H1 (cell line): ENCODE measurements at places on chromosomes 1 and 21. TPM values are rescaled to one million over a fixed set of nuclear protein-coding genes. Genes with fewer than 3 reads are reported as not detected.

DNA sequence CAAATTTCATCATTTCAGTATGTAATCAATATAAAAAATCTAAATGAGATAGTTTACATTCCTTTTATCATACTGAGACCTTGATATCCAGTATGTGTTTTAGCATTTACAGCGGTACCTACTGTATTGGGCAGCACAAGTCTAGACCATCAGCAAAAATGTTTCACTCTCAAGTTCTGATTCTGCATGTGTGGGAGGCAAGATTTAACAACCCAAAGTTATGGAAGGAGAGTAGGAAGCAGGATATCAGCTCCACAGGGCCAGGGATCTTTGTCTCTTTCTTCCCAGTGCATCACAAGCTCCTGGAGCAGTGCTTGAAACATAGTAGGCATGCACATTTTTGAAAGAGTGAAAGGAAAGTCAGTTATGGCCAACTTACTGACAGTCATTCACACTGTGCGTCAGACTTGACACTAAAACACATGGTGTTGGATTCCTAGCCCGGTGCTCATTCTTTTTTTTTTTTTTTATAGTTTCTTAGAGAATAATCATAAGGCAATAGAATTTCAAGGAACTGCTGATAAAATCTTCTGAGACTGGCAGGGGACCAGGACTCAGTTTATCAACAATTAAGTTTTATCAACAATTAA lies 6.1 kb downstream of the TENT5C start:
- no peak for DNase-seq

- no peak for DNase-seq
Measured at GRCh38 chr1:61518670-61519400, 206.1 kb downstream of the TM2D1 start.

GRCh38 chr1:60906039-60906438 lies 176.3 kb upstream of the NFIA start:
- DNase-seq: no peak

DNA sequence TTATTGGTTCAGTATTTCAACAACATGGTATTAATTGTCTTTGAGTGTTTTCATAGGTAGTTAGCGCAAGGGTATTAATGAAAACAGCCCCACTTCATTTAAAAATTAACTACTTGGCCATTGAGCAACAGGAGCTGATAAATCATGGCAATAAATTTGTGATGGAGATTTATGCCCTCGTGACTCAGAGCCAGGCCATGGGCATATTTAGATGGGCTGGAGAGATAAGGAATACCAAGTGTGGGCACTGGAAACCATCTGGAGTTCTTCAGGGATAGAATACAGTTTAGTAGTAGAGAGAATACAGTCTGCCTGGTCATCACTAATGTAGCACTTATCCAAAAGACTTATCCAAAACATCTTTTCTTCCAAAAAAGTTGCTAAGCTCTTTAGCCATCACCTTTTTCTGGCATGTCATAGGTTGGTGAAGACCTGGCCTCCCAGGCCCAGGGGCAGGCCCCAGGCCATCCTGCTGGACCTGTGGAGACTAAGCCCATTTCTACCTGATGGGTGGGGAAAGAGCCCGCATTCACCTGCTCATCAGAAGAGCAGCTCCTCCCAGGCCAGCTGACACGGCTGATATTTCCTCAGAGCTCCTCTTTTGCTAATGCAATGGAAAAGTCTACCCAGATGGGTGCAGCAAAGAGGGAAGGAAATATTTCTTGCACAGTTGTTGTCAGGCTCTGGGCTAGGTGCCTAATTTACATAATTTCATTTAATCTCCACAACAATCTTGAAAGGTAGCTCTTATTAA lies 238.0 kb downstream of the TM2D1 start:
- DNase-seq: no peak

- no peak for DNase-seq
Measured at GRCh38 chr1:111538343-111539025, 35.1 kb upstream of the ADORA3 start.

DNA sequence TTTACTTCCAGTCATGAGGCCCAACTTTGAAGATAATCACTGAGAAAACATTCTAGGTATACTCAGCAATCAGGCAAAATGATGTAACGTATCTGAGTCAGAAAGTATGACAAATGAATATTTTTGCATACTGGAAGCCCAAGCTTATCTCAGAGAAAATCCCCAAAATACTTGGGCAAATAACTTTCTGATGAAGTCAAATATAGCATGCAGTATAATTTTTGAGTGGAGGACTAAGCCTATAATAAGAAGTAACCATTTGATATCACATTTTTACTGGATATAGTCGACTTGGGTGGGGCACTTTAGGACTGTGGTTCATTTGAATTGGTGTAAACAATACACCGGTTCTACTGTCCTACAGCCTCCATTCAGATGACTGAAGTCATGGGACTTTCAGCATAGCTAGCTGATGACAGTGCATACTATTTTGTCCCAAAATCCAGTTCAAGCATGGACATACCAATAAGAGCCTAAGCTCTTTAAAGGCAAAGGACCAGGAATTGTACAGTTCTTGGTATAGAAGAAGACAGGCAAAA lies 2.3 kb upstream of the GADD45A start:
- no peak for DNase-seq

DNA sequence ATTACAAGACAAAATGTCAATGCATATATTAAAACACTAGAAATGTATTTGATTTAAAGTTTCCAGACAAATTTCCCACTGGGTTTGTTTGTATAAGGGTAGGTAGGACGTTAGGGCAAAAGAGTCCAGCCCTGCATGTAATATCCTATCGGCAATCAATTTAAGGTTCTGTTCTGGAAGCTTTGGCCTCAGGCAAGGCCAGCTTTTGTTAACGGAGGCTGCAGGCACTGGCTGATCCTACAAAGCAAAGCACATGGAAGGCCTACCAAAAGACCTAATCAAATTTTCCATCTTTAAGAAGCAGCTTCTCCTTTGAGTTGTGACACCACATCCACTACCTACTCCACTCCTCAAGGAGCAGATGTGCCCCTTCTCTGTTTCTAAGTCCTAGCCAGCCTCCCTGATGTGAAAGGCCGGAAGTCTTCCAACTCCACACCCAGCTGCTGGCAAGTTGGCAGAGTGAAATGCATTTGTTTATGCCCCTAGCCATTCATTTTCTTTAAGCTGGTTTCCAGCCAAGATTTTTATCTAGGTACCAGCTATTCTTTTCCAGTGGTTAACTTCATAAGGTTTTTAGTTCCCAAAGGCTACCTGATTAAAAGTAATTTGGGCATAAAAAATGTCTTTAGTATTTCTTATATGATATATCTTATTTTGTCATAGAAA lies 452.6 kb downstream of the PTBP2 start:
- no peak for DNase-seq

GRCh38 chr21:45001134-45002095 lies 61.6 kb downstream of the SLX9 start:
- no peak for DNase-seq

- DNase-seq: peak; percentile 91
Measured at GRCh38 chr1:205335692-205336091, 14.1 kb upstream of the NUAK2 start.

- DNase-seq: no peak
Measured at GRCh38 chr1:16644193-16644481, 22.6 kb downstream of the RNU1-3 start.

GRCh38 chr1:8276173-8276914 lies 41.6 kb upstream of the SLC45A1 start:
- DNase-seq: no peak

DNA sequence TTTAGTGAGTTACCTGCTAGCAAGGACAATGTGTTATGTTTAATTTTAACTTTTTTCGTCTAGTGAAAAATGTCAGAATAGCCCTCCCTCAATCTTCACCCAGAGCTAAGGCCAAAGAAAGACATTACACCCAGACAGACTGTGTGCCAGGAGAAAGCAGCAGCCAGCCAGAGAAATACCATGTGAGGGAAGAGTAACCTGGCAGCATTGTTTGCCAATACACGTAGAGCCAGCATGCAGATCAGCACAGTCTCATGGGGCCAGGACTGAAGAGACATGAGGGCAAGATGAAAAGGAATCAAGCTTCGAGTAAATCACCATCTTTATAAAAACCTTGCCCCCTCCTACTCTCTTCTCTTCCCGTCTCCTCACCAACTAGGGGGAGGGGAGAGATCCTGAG lies 88.5 kb upstream of the ADAR start:
- no peak for DNase-seq

- no peak for DNase-seq
Measured at GRCh38 chr1:157944663-157945280, 48.7 kb upstream of the KIRREL1 start.

DNA sequence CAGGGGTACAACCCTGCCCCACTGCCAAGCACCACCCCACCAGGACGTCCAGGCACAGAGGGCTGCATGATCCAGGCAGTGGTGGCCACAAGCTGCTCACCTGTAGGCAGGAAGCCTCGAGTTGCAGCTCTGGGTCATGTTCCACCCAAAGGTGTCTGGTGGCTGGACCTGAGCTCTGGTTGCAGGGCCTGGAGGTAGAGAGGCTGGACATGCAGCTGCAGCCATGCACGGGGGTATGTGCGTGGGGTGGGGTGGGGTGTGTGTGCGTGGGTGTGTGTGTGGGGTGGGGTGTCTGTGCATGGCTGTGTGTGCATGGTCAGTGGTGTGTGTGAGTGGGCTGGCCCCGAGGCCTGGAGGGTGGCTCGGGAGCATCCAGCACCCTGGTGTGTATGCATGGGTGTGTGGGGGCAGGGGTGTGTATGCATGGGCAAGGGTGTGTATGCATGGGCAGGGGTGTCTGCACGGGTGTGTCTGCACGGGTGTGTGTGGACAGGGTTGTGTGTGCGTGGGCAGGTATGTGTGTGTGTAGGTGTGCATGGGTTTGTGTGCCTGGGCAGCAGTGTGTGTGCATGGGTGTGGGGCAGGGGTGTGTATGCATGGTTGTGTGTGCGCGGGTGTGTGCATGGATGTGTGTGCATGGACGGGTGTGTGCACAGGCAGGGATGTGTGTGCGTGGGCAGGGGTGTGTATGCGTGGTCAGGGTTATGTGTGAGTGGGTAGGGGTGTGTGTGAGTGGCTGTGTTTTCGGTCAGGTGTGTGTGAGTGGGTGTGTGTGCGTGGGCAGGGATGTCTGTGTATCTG lies 15.6 kb downstream of the ARHGEF16 start:
- DNase-seq: no peak

DNA sequence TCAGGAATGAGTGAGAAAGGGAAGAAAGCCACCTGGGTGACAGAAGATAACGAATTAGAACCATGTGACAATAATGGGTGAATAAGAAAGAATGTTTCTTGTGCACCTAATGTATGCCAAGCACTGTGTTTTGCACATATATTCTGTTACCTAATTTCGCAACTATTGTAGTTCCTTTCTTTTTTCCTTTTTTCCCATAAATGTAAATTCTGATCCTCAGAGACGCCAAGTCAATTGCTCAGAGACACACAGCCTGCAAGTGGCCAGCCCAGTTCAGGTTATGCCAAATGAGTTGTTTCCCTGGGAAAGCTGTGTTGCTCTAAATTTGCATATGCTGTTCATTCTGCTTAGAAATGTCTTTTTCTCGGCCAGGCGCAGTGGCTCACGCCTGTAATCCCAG lies 1.7 kb upstream of the RSPO1 start:
- DNase-seq: no peak

- no peak for DNase-seq
Measured at GRCh38 chr1:56068908-56069307, 510.5 kb downstream of the PLPP3 start.

- no peak for DNase-seq
Measured at GRCh38 chr1:38344716-38345115, 298.1 kb upstream of the POU3F1 start.

DNA sequence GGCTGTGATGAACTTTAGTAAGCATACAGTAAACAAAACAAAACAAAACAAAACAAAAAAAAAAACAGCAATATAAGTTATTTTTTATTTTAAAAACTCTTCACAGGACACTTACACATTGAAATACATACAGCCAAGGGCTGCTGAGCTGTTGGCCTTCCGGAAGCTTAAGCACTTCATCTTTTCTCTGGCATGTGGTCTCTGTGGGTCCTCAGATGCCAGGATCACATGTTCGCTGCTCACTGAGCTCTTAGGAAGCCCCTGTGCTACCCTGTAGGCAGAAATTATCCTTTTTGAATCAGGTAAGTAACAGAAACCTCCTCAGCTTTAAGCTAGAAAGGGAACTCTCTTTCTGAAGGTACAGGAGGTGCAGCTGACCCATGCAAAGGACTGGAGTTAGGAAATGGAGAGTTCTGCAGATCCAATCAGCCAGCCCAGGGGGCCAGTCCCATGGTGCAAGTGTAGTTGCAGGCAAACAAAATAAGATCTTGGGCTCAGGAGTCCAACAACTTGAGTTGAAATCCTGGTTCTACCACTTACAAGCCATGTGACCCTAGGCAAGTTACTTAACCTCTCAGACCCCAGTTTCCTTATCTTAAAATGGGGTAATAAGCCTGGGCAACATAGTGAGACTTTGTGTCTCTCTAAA lies 22.4 kb upstream of the MED18 start:
- no peak for DNase-seq

DNA sequence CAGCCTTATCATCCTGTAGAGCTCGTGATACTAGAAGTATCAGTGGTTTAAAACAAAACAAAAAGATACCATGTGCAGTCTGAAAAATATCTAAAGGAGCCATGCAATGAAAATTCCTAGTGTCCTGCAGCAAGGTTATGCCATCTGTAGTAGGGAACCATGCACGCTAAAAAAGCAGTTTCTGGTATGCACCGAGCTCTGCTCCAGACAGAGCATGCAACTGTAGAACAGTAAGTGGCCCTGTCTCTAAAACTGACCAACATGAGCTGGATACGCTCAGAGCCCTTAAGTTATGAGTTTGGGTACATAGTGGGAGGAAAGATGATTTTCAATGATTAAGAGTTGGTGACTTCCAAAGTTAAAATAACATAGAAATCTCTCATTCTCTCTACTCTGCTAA lies 159.3 kb upstream of the ADAMTS5 start:
- DNase-seq: no peak

GRCh38 chr1:31788825-31789256 lies 24.7 kb upstream of the ADGRB2 start:
- DNase-seq: peak; percentile 74

- DNase-seq: no peak
Measured at GRCh38 chr1:245645894-245646293, 491.1 kb downstream of the KIF26B start.

S100A4 gene
- total RNA-seq: 36.3 and 39.6 TPM in 2 replicates

IL19 gene
- total RNA-seq: not detected in 2 replicates

SYT11 gene
- 9.6 and 9.7 TPM in 2 replicates for total RNA-seq

CLCA1 gene
- total RNA-seq: not detected in 2 replicates

FAM72D gene
- total RNA-seq: 9.1 and 12.7 TPM in 2 replicates

ZBTB8B gene
- total RNA-seq: 3.5 and 3.7 TPM in 2 replicates

SIPA1L2 gene
- 12.0 and 13.2 TPM in 2 replicates for total RNA-seq

PFKFB2 gene
- 17.8 and 19.1 TPM in 2 replicates for total RNA-seq

NEXN gene
- total RNA-seq: 2.6 and 2.9 TPM in 2 replicates

DMRTA2 gene
- total RNA-seq: not detected in 2 replicates

TSPAN2 gene
- total RNA-seq: 13.0 and 14.2 TPM in 2 replicates

TNFRSF9 gene
- not detected in 2 replicates for total RNA-seq

TMEM269 gene
- 0.35 and 0.61 TPM in 2 replicates for total RNA-seq

AKT3 gene
- total RNA-seq: 33.6 and 36.4 TPM in 2 replicates
